ENCODE measurements at places on chromosomes 4 and X.

DNA sequence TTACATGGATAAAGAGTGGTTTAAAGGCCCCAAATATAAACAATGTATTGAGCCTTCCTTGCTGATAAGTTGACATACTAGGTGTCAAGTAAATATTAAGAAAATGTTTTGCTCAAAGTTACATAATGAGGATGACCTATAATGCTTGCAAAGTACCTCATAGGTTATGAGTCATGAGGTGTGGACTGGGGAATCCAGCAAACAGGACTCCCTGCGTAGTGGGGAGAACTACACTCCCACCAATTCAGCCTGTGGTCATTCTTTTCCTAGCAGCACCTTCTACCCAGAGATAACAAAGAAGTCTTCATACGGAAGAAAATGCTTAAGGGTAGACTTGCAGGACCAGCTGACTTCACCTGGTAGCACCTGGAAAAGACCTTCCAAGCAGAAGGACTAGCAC lies 418.9 kb upstream of the CPEB2 start:
- no peak for DNase-seq

DNA sequence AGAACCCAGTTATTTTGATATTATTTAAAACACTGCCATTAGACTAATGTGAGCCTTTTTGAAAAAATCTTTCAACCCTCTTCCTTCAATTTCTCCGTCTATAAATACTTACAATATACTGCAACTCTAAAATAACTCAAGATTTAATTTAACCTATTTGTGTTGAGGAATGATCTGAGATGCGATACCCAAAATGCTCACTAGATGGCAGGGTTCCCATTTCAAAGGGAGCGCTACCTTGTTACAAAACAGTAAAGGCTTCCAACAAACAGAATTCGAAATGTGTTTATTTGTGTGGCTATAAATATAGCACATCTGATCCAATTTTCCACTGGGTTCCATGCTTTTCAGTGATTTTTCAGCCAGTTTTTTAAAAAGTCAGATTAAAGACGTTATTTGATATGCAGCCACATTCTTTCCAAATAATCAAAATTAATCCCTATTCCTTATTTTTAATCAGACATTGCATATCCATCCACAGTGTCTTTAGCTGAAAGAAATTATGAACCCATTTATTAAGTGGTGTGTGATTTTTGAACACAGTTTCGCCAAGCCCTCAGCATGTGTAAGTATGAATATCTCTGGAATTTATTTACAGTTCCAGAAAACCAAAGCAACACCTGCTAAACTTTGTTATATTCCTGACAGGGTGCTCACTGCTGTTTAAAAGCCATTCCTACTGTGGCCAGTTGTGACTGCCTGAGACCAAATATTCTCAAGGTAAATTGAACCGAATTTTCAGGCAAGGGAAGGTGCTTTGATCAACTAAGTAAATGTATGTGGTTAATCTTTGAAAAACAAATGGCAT lies 668.0 kb upstream of the LCORL start:
- no peak for DNase-seq

GRCh38 chrX:47772764-47773163 lies 63.9 kb upstream of the ZNF81 start:
- no peak for DNase-seq

GRCh38 chr4:153152501-153153338 lies 51.5 kb upstream of the TRIM2 start:
- no peak for DNase-seq

GRCh38 chr4:169675825-169676224 lies 55.4 kb downstream of the CLCN3 start:
- DNase-seq: no peak
